ENCODE measurements at places on chromosomes 16 and 17. TPM values are rescaled to one million over a fixed set of nuclear protein-coding genes. Genes with fewer than 3 reads are reported as not detected.

The C1QTNF8 gene
- total RNA-seq, result not detected

The RASL10B gene
- total RNA-seq, result 0.27 TPM

The PIPOX gene
- 1.8 TPM for total RNA-seq

The SOST gene
- total RNA-seq, result not detected

The LRRC46 gene
- 0.30 TPM for total RNA-seq

The KRTAP4-1 gene
- not detected for total RNA-seq

The FNDC8 gene
- total RNA-seq, result not detected

The NKD1 gene
- total RNA-seq, result 1.1 TPM

The NPIPB13 gene
- 23.7 TPM for total RNA-seq

The PRSS8 gene
- total RNA-seq, result 0.18 TPM

The PMFBP1 gene
- total RNA-seq, result 1.1 TPM

The ITGAX gene
- total RNA-seq, result 42.7 TPM

Measured in T-helper 2 cell treated with Interferon-gamma antibody and Interleukin-4, amounts not matched to agents 100 ng/mL and 5 ng/mL, for 36 hours (primary cell).